ENCODE measurements at places on chromosomes 3 and 15.

DNA sequence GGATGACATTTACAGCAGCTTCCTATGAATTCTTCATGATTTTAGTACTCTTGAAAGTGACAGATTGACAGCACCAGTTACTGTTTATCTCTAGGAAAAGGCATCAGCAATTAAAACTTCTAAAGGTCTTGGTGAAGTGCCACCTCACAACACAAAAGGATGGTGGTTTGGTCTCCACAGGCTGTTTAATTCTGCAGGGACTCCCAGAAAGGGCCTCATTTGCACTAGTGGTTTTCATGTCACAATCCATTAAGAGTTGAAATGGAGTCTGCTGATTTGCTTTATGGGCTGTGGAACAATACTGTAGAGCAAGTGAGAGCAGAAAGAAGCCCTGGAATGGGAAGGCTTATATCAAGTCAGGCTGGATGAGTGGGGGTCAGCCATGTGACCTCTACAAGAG, 225.3 kb upstream of the KCNMB2 start:
- no peak for DNase-seq

DNA sequence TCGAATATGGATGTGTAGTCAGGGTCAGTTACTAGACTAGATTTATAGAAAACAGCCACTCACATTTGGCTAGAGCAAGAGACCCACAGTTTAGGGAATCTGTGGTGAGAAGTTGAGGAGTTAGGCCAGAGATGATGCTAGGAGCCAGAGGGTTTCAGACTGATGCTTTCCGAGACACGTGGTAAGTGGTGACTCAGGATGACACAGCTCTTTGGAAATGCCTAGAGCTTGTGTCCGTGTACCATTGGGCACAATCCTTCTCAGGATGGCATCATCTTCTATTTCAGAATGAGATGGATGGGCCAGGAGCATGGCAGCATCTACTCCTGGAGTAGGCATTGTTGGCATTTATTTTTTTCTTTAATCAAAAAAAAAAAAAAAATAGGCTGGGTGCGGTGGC, 28.5 kb downstream of the PTPRG start:
- no peak for DNase-seq

DNA sequence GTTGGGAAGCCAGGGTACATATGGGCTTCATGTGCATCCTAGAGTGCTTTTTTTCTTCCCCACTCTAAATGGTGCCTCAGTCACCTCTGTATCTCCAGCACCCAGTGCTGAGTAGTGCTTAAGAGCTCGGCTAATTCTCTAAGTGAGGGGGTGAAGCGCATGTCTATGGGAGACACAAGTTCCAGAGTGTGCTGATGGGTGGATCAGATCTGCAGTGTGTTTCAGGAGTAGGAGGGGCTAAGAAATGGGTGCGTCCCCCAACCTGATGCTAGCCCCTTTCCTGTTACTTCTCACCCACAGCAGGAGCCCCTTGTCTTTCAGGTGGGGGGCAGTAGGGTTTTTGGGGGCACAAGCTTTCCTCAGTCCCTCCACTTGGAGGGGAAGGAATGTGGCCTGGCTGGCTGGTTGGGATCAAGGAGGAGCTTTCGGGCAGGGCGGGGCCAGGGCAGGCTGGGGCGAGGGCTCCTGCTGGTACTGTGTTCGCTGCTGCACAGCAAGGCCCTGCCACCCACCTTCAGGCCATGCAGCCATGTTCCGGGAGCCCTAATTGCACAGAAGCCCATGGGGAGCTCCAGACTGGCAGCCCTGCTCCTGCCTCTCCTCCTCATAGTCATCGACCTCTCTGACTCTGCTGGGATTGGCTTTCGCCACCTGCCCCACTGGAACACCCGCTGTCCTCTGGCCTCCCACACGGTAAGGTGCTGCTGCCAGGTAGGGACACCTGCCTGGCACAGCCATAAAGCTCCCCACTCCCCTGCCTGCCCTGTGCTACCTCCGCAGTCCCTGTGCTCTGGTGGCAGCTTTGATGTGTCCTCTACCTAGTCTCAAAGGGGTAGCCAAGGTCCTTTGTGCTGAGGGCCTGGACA, at the start of gene IL17RE:
IL17RE (plus strand) TSS at position 477 of the 866 bp plus-strand sequence; CDS start at position 562, 85 bp downstream.
- no peak for DNase-seq

- DNase-seq, result no peak
These were observed 125.9 kb upstream of the HES1 start for GRCh38 chr3:194009892-194010533.

DNA sequence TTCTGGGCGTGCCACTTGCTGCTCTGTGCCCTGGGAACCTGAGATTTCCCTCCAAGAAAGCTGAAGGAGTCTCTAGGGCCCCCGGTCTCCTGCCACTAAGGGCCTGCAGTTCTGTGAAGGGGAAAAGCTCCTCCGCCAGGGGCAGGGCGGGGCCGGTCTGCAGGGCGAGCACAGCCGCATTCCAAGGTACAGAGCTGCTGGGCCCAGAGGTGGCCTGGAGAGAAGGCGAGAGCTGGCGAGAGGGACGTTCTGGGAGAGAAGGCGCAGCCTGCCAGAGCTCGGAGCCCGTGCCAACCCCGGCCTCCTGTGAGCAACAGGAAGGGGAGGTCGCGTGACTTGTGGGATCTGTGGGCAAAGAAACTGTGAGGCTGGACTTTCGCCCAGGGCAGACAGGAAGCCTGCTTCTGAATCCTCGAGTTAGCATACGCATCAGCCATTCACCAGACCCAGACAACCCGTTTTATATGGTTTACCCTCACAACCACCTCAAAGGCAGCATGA, 500.4 kb downstream of the SHQ1 start:
- DNase-seq, result peak; percentile 16

DNA sequence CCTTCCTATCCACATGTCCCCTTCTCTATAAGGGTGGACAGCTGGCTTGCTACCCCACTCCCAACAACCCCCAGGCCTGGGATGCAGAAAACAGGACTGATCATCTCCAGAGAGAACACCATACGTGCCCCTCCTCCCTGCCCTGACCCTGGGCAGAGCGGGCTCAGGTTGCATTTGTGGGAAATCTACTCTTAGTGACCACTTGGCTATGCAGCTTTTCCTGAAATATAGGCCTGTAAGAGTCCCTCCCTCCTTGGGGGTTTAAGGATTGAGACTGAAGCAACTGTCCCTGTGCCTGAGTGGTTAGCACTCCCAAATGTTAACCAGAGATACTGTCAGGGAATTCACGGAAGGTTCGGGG, 11.7 kb downstream of the SH2D7 start:
- no peak for DNase-seq

- DNase-seq, result no peak
These were observed 232.3 kb upstream of the MRPL3 start for GRCh38 chr3:131735116-131735515.

DNA sequence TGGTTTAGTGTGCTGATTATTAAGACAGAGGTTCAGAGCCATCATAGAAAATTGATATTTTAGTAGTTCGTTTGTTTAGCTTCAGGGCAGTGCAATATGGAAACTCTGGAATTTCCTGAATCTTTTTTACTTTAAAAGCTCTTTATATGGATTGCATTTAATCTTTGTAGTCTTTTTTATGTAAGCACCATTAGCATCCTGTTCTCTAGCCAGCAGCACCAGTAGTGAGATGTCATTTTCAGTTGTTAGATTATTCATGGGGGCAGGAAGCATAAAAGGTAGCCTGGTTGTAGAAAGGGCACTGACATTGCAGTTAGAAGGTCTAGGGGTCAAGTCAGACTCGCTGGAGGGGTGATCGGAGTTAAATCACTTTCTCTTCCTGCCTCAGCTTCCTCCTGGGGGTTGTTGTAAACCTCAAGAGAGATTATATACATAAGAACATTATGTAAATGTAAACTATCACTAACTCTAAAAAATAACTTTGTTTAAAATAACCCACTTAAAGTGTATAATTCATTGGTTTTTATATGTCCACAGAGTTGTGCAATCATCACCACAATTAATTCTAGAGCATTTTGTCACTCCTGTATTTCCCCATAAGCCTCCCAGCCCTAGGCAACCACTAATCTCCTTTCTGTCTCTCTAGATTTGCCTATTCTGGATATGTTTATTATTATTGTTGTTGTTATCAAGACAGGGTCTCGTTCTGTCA, 31.4 kb upstream of the ITPKA start:
- DNase-seq, result no peak

GRCh38 chr3:171850960-171851659, 8.0 kb downstream of the TMEM212 start:
- no peak for DNase-seq

- no peak for DNase-seq
These were observed 139.2 kb downstream of the THSD4 start for GRCh38 chr15:71254491-71254890.

GRCh38 chr15:88378188-88378637, 89.0 kb downstream of the MRPL46 start:
- no peak for DNase-seq

DNA sequence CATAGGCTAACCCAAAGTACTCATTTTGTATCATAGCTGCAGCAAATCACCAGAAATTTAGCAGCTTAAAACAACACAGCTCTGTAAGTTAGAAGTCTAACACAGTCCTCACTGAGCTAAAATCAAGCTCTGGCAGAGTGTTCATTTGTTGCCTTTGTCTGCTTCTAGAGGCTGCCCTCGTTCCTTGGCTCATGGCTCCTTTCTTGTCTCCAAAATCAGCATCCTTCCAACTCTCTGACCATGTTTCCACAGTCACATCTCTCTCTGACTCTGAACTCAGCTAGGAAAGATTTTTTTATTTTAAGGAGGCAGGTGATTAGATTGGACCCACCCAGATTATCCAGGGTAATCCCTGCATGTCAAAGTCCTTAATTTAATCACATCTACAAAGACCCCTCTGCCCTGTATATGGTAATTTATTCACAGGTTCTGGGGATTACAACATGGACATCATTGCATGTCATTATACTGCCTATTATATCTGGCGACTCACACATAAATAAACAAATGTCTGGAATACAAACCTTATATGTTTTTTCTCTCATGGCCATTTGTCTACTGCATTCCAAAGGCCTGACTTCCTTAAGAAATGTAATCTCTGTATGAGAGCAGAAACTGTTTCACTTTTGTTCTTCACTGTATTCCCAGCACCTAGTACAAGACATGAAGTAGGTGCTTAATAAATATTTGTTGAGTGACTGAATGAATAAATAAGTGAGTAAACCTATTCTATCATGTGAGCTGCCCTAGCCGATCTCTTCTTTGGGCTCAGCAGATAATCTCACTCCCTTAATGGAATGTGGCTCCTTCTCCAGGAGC, 15.1 kb upstream of the UACA start:
- no peak for DNase-seq

GRCh38 chr3:178260887-178261565, 275.2 kb upstream of the KCNMB2 start:
- DNase-seq, result no peak

DNA sequence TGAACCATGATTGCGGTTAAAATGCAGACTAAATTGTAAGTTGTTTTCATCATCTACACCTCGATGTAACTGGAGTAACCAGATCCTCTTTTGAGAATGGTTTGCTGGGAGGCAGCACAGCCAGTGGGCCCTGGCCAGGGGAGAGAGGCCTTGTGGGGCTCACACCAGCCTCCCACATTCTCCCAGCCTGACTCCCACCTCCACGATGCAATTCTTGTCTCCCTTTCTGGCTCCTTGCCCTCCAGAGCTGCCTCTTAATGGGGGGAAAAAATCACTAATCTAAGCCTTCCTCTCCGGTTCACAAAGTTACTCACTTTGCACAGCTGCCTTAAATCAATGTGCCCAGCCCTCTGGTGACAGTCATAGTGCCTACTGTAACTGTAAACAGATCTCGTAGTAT, 17.9 kb upstream of the PAQR5 start:
- no peak for DNase-seq

GRCh38 chr15:44722011-44722410, 10.7 kb downstream of the B2M start:
- no peak for DNase-seq

GRCh38 chr3:64122476-64122875, 99.2 kb upstream of the PSMD6 start:
- DNase-seq, result no peak

- no peak for DNase-seq
These were observed 34.2 kb downstream of the GABRA5 start for GRCh38 chr15:26901041-26901440.

GRCh38 chr3:124132813-124133212, 140.9 kb upstream of the ROPN1 start:
- DNase-seq, result no peak

GRCh38 chr15:54568381-54568780, 590.1 kb downstream of the UNC13C start:
- DNase-seq, result no peak

DNA sequence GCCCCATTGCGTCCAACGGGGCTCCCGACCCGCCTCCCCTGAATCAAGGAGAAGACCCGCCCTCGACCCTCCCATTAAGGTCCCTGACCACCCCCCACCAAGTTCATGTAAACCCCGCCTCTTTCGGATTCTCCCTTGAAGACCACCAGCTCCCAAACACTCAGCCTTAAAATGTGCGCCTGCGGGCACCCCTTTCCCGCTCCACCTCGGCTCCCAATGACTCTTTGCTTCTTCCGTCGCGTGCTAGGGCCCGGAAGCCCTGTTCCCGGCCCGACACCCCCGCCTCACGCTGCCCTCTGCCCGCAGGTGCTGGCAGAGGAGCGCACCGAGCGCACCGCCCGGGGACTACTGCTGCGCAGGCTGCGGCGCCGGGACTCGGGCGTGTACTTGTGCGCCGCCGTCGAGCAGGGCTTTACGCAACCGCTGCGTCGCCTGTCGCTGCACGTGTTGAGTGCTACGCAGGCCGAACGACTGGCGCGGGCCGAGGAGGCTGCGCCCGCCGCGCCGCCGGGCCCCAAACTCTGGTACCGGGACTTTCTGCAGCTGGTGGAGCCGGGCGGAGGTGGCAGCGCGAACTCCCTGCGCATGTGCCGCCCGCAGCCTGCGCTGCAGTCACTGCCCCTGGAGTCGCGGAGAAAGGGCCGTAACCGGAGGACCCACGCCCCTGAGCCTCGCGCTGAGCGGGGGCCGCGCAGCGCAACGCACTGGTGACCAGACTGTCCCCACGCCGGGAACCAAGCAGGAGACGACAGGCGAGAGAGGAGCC, 2.7 kb upstream of the LSMEM2 start:
- DNase-seq, result no peak

GRCh38 chr3:100533176-100533575, 40.8 kb downstream of the TMEM45A start:
- no peak for DNase-seq

GRCh38 chr3:111872979-111873378, 13.9 kb downstream of the PHLDB2 start:
- DNase-seq, result no peak

DNA sequence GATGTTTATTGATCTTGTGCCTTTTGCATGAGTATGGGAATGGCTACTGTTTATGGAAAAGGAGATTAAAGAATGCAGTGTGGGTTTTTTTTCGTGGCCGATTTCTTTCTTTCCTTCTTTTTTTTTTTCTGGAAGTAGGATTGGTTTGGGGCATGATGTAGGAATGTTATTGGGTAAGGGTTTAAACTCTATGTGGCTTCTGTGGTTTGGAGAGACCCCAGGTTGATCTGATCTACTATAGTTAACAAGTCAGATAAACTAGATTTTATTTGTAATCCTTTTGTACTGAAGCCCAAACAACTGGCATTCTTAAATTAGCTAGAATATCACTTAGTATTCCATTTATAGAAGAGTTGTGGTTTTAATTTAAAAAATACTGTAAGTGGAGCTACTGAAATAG, 304.8 kb downstream of the LPP start:
- DNase-seq, result no peak

All from activated T-cell treated with anti-CD3 and anti-CD28 coated beads for 4 hours (primary cell).